Memory B cell (primary cell): ENCODE measurements at places on chromosomes 1 and 21.

GRCh38 chr1:203151362-203152157 lies 24.0 kb downstream of the ADORA1 start:
- no peak overlapping the region for H3K4me3 ChIP-seq
- no peaks in the 10 kb centered on the region for H3K36me3 ChIP-seq
- H3K27ac ChIP-seq, result no peak overlapping the region
- no peak for DNase-seq

GRCh38 chr1:29245876-29246275 lies 9.6 kb downstream of the PTPRU start:
- no peaks in the 10 kb centered on the region for H3K36me3 ChIP-seq
- no peak for DNase-seq
- peaks cover 19% of the 10 kb centered on the region for H3K27me3 ChIP-seq
- H3K4me3 ChIP-seq, result no peak overlapping the region
- no peak overlapping the region for H3K27ac ChIP-seq

DNA sequence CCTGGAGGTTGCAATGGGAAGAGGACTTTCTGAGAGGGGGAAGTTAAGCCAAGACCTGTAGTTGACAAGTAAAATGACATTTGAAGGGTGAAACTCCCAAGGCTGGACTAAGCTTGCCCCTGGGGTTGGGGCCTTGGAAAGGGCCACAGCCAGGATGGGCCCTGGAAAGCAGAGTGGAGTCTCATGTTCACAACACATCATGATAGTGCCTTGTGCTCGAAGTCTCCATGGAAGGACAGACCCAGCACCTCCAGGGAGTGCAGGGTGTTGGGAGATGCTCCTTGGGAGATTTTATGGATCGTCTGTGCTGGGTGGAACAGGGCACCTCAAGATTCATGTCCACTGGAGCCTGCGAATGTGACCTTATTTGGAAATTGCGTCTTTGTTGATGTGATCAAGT lies 55.6 kb upstream of the ACTRT2 start:
- no peak overlapping the region for H3K27ac ChIP-seq
- H3K4me1 ChIP-seq, result no peaks in the 10 kb centered on the region
- DNase-seq, result no peak
- H3K27me3 ChIP-seq, result no peaks in the 10 kb centered on the region

- DNase-seq, result no peak
- H3K27me3 ChIP-seq, result no peaks in the 10 kb centered on the region
- peaks cover 4% of the 10 kb centered on the region for H3K4me1 ChIP-seq
- peaks cover 3% of the 10 kb centered on the region for H3K36me3 ChIP-seq
- H3K27ac ChIP-seq, result no peak overlapping the region
These were observed 19.4 kb upstream of the CADM3 start for GRCh38 chr1:159152031-159152430.

DNA sequence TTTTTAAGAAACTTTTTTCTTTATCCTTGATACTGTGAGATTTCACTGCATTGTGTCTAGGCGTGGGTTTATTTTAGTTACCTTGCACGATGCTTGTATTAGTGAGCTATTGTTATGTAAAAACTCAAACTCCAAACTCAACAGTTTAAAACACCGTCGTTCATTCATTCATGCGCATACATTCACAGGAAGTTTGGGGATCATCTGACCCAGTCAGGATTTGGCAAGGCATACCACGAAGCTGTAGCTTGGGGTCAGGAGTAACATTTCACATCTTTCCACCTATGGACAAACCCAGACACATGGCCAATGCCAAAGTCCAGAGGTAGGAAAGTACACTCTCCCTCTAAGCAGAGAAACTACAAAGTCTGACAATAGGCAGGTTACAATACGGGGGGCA lies 324.6 kb upstream of the CHRM3 start:
- no peak for DNase-seq
- no peaks in the 10 kb centered on the region for H3K36me3 ChIP-seq
- no peak overlapping the region for H3K27ac ChIP-seq
- H3K27me3 ChIP-seq, result no peaks in the 10 kb centered on the region
- H3K4me1 ChIP-seq, result no peaks in the 10 kb centered on the region

DNA sequence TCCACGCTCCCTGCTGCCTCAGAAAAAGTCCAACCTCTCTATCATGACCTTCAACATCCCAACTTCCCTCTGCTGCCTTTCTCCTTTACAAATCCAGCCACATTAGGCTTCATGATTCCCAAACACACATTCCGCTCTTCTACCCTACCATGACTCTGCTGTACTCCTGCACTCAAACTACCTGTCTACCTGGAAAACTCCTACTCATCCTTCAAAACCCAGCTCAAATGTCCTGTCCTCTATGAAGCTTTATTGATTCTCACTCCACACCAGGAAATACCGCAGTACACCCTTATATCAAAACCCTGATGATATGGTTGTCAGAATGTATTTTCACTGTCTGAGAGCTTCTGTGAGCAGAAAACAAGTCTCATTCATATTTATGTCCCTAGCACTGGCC lies 8.9 kb downstream of the ARHGEF19 start:
- peaks cover 10% of the 10 kb centered on the region for H3K36me3 ChIP-seq
- H3K27me3 ChIP-seq, result no peaks in the 10 kb centered on the region
- DNase-seq, result no peak

GRCh38 chr1:217311766-217312165 lies 319.1 kb downstream of the GPATCH2 start:
- no peaks in the 10 kb centered on the region for H3K36me3 ChIP-seq
- no peaks in the 10 kb centered on the region for H3K4me1 ChIP-seq
- no peaks in the 10 kb centered on the region for H3K27me3 ChIP-seq
- DNase-seq, result no peak
- no peak overlapping the region for H3K27ac ChIP-seq
- H3K4me3 ChIP-seq, result no peak overlapping the region
